ENCODE measurements at places on chromosomes 13 and 19.

- DNase-seq, result no peak
Measured at GRCh38 chr19:3161453-3161852, 17.1 kb upstream of the S1PR4 start.

- DNase-seq, result no peak
Measured at GRCh38 chr13:30418075-30418716, 4.1 kb upstream of the UBE2L5 start.

GRCh38 chr13:25024175-25024574 lies 71.8 kb upstream of the PABPC3 start:
- no peak for DNase-seq

GRCh38 chr19:18349524-18350128 lies 9.2 kb downstream of the PGPEP1 start:
- peak; percentile 58 for DNase-seq

GRCh38 chr19:38134540-38135149 lies 89.4 kb downstream of the DPF1 start:
- peak; percentile 51 for DNase-seq

- DNase-seq, result no peak
Measured at GRCh38 chr13:78430166-78430791, 173.1 kb downstream of the POU4F1 start.

DNA sequence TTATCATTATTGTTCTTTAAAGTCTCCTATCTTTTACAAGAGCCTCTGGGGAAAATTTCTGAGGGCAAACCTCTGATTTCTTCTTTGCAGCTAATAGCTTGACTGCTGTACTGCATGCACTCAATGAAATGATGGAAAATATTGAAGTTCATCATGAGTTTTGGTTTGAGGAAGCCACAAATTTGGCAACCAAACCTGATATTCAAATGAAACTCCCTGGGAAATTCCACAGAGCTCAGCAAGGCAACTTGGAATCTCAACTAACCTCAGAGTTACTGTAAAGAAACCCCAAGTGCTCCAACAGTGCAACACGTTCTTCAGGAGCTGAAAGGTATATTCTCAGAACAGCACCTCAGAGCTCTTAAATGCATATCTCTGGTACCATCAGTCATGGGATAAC lies 14.2 kb upstream of the RNF6 start:
- DNase-seq, result no peak

DNA sequence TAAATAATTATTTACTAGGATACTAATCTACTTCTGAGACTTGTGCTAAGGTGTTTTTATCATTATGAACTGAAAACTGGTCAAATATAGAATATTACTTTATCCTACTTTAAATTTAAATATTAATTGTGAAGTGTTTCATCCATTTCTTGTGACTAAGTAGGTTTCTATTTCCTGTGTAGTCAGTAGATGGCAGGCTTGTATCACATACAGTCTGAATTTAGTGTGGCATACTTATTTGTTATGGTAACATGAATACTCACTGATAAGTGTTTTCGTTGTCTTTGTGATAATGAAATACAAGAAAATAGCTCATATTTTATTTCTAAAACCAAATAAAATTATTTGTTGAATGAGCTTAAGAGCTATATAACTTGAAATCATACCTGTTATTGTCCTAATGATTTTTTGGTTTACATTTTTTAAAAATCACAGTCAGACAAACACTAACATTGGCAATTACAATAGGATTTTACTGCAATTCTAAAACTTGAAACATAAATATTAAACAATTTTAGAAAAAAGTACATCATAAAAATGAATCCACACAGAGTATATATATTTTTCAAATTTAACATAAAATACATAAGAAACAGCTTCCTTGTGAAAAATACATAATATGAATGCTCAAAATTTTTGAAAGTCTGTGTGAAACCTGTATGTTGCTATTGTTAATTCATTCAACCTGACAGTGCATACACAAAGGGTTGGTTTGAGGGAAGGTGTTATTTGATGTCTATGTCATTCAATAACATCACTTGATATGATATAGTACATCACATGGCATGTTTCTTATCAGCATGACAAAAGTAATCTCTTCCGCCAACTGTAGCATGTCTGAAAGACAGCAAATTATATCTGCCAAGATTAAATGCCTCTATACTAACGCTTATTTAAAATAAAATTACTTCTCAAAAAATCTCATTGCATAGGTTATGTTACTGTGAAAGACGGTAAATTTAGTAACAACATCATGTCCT lies 904.8 kb upstream of the PCDH20 start:
- DNase-seq, result no peak

DNA sequence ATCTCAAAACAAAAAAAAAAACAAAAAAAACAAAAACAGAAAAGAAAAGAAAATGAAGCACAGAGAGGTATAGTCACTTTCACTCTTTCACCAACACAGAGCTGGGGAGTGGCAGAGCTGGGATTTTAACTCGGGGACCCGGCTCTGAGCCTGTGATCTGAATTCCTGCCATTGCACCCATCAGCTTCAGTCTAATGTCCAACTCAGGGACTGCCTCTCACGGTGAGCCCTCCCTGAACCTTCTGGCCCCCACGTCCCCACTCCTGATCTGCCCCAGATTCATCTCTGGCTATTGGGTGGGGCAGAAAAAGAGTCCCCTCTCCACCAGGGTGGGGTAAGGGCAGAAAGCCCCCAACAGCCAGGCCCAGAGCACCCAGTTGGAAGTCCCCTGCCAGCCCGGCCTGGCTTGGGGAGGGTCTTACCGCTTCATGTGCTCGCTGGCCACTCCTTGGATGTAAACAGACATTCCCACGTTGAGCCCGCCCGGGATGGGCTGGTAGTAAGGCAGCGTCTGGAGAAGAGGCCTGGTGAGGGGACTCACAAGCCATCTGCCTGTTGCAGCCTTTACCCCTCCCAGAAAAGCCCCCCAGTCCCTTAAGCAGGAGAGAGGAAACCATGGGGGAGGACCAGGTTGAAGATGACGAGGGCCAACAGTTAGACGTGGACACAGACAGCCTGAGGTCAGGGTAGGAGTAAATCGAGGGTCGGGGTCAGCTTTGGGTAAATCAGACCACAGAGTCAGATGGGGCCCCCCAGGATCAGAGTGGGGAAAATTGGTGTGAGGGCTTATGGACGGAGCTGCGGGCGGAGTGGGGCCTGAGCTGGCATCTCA lies 520 bp downstream of the LGALS4 start:
- DNase-seq, result no peak

- DNase-seq, result no peak
Measured at GRCh38 chr13:30846311-30846710, 59.8 kb upstream of the MEDAG start.

GRCh38 chr13:71082631-71083030 lies 784.4 kb downstream of the DACH1 start:
- no peak for DNase-seq

GRCh38 chr13:103539265-103539664 lies 473.0 kb upstream of the SLC10A2 start:
- DNase-seq, result no peak

DNA sequence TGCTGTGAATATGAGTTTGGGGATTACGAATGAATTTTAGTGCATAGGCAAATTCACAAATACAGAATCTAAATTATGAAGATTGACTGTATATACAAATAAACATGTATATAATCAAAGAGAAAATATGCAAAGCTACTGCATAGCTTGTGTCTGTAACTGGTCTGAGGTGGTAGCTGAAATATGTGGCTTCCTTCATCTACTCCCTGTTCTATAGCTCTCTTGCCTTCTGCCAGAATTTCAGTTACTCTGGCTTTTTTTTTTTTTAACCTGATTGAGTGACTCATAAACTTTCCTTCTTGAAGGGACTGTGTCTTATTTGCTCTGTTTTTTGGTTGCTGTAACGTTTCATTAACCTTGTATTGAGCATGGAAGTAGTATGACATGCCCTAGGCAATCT lies 26.6 kb downstream of the DNAJC3 start:
- DNase-seq, result no peak

GRCh38 chr13:39273953-39274738 lies 235.9 kb downstream of the NHLRC3 start:
- DNase-seq, result no peak

GRCh38 chr13:67228031-67228430 lies 2.1 kb downstream of the PCDH9 start:
- DNase-seq, result no peak

- no peak for DNase-seq
Measured at GRCh38 chr19:38068826-38069225, 155.2 kb downstream of the DPF1 start.

DNA sequence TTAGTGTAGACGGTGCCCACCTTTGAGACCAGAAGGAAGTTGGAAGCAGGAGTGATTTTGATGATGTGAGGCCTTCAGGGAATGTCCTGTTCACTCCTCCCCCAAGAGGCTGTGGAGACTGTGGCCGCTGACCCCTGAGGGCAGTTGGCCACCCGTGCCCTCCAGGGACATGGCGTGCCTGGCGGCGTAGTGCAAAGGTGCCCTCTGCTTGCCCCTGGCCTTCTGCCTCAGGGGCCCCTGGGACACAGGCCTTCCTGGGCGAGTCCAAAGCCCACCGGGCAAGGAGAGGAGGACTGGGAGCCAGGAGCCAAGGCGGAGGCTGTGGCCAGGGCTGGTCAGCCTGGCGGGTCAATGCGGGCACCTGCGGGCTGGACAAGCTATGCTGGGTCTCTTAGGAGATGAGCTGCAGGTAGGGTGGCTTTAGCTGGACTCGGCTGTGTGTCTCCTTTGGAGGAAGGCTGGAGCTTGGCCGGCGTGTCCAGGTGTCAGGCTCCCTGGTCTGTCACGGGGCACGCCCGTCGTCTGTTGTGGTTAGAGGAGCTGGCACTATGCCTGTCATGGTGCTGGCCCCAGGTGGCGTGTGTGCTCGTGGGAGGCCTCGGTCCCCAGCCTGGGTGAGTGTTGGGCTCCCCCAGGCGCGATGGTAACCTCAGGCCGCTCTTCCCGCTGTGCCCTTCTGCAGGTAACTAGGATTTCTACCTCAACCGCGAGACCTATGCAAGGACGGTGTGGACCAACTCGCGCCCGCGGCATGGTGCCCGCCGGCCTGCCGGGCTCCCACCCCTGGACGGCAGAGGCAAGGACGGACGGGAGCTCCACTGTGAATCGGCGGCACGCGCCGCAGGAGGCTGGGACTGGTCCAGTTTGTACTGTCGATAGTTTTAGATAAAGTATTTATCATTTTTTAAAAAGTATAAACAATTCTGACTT lies 6.8 kb downstream of the PLEKHJ1 start:
- no peak for DNase-seq

DNA sequence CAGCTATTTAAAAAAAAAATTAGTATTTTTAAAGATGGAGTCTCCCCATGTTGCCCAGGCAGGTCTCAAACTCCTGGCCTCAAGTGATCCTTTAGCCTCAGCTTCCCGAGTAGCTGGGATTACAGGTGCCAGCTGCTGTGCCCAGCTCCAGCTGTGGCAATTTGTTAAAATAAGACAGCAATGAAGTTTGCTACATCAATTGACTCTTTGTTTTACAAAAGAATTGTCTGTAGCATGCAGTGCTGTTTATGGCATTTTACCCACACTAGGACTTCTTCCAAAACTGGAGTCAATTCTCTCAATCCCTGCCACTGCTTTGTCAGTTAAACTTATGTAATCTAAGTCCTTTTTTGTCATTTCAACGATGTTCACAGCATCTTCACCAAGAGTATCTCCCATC lies 49.3 kb downstream of the NDFIP2 start:
- DNase-seq, result no peak

DNA sequence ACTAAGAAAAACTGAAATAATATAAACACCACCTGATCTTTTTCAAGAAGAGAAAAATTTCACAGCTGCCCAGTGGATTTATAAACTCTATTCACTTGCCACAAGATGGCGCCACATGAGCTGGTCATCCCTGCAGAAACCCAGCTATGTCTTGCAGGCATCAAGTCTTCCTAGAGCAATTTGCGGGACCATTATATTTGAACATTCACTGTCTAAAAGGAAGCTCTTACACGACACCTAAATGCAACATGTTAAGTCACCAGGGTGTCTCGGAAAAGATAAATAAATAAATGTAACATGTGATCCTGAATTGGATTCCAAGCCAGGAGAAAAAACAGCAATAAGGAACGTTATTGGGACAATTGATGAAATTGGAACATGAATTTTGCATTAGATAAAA lies 20.3 kb upstream of the AKT2 start:
- DNase-seq, result peak; percentile 89

- no peak for DNase-seq
Measured at GRCh38 chr13:21966014-21966413, 295.1 kb downstream of the FGF9 start.

- DNase-seq, result no peak
Measured at GRCh38 chr13:53749306-53749705, 720.7 kb downstream of the OLFM4 start.

All from activated CD8-positive, alpha-beta T cell treated with anti-CD3 and anti-CD28 coated beads, Interleukin-2, amount 10 ng/mL, durations not matched to agents 7 days and 5 days (primary cell).